ENCODE measurements at places on chromosomes 11 and 22.

GRCh38 chr22:42343531-42344081 is 73.2 kb upstream of the TCF20 start:
- peak; percentile 54 for DNase-seq

- peak; percentile 57 for DNase-seq
Measured at GRCh38 chr11:83819931-83820549, 533.9 kb upstream of the CCDC90B start.

GRCh38 chr11:69116671-69117070 is 39.1 kb upstream of the SMIM38 start:
- no peak for DNase-seq

- no peak for DNase-seq
Measured at GRCh38 chr11:117717485-117718314, 79.3 kb downstream of the DSCAML1 start.

DNA sequence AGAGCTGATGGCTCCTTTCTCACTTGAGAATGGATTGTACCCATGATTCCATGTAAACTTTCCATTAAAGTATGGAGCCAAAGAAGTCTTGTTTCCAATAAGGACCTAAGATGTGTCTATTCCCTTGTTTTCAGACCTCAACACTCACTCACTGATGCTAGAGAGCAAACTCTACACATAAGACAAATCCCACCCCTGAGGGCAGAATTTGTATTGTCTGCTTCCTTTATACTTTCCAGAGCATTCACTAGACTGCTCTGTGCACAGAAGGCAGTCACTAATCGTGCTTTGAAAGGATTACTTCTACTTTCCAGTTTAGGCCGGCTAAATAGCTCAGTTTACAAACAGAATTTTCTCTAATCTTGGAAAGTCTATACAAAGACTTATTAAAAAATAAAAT is 6.4 kb downstream of the ANKRD49 start:
- DNase-seq: peak; percentile 66

DNA sequence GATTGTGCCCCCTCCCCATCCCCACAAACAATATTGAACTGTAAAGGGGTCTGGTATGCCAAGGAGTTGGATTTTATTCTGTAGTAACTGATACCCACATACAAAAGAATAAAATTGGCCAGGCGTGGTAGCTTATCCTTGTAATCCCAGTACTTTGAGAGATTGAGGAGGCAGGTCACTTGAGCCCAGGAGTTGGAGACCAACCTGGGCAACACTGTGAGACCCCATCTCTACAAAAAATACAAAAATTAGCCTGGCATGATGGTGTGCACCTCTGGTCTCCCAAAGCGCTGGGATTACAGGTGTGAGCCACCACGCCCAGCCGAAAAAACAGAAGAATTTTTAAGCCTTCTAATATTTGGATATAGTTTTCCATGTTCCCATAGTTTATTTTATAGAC is 4.2 kb upstream of the GLB1L3 start:
- no peak for DNase-seq

DNA sequence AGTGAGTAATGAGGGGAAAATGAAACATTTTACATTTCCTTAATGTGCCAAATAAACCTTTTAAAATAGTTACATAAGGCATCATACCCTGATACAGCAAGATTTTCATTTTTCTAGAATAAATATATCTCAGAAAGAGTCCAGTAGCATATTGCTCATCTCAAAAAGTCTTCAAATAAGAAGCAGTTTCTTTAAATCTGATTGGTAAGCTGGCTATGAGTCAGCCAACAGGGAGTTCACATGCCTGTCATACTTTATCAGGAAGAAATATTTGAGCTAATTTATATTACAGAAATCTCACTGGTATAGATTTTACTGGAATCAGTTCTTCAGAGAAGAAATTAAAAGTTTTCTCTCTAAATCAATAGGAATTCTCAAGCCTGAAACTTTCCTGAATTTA is 258.1 kb downstream of the C11orf87 start:
- no peak for DNase-seq

DNA sequence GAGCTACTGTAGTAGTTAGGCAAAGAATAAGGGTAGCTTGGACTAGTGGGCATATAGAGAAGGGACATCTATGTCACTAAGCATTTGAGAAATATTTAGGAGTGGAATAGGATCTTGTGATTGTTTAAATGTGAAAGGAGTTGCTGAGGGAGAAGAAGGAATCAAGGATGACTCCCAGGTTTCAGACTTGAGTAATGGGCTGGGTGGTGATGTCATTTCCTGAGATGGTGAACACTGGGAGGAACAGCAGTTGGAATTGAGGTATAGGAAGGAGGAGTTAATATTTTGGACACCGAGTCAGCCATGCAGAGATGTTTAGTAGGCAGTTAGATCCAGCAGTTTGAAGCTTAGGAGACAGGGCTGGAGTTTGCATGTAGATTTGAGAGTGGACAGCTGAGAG is 40.1 kb downstream of the REXO2 start:
- DNase-seq: no peak

GRCh38 chr11:125578783-125579182 is 9.5 kb downstream of the EI24 start:
- DNase-seq: no peak

DNA sequence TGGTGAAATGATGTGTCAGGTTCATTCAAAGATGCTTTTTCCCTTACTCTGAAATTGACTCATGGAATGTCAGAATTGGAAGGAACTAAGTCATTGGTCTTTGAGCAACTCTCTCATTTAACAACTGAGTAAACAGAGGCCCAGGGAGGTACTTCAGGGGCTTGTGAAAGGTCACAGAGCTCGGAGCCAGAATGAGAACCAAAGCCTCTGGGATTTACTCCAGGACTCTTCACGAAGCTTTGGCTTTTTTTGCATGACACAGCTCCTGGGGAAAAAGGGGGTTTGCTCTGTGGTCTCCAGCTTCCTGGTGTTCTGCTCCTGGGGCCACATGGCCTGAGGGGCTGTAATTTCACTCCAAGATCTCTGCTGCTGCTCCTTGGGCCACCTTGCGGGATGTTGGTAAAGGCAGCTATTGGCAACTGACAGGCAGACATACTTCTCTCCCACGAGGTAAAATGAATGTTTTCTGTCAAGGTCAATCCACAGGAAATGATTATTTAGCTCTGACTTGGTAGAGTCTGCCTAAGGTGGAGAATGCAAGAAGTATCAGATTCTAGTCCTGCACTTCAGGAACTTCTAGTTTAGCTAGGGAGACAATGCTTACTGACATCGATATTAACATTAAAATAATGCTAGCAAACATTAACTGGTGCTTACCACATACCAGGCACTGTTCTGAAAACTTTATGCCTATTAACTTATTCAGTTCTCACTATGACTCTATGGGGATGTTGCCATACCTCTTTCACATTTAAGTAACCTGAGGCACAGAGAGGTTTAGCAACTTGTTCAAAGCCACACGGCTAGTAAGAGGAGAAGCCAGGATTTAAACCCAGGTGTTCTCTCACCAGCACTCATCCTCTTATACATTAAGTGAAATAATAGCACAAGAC is 16.1 kb downstream of the PKNOX2 start:
- peak; percentile 23 for DNase-seq

GRCh38 chr22:30305519-30305905 is 16.2 kb upstream of the CASTOR1 start:
- no peak for DNase-seq

- no peak for DNase-seq
Measured at GRCh38 chr11:2700415-2701211, 819 bp upstream of the KCNQ1OT1 start.

GRCh38 chr11:95776859-95777258 is 12.7 kb downstream of the FAM76B start:
- no peak for DNase-seq

- no peak for DNase-seq
Measured at GRCh38 chr22:25658633-25659032, 83.4 kb upstream of the MYO18B start.

GRCh38 chr22:40324468-40325305 is 21.6 kb upstream of the ADSL start:
- DNase-seq: peak; percentile 9

GRCh38 chr11:12356944-12357655 is 20.3 kb upstream of the PARVA start:
- peak; percentile 36 for DNase-seq

DNA sequence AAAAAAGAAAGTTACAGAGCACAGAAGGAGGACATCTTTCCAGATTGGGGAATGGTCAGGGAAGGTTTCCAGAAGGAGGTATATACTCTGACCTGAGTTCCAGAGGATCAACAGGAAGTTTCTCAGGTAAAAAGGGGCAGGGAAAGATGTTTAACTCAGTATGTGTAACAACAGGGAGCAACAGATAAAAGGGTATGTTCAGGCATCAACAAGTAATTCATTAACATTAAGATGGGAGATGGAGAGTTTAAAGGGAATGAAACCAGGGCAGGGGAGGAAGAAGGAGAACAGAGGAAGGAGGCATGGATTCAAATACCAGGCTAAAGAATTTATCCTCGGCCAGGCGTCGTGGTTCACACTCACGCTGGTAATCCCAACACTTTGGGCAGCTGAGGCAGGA is 2.5 kb upstream of the DENND5A start:
- DNase-seq: no peak

DNA sequence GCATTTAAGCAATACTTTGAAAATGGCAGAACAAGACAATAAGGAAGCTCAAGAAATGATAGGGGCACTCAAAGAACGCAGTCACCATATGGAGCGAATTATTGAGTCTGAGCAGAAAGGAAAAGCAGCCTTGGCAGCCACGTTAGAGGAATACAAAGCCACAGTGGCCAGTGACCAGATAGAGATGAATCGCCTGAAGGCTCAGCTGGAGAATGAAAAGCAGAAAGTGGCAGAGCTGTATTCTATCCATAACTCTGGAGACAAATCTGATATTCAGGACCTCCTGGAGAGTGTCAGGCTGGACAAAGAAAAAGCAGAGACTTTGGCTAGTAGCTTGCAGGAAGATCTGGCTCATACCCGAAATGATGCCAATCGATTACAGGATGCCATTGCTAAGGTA is 51.9 kb downstream of the SPECC1L start:
- DNase-seq: no peak

- no peak for DNase-seq
Measured at GRCh38 chr11:134841411-134841810, 429.4 kb upstream of the B3GAT1 start.

- no peak for DNase-seq
Measured at GRCh38 chr11:15955595-15955994, 400.8 kb downstream of the SOX6 start.

DNA sequence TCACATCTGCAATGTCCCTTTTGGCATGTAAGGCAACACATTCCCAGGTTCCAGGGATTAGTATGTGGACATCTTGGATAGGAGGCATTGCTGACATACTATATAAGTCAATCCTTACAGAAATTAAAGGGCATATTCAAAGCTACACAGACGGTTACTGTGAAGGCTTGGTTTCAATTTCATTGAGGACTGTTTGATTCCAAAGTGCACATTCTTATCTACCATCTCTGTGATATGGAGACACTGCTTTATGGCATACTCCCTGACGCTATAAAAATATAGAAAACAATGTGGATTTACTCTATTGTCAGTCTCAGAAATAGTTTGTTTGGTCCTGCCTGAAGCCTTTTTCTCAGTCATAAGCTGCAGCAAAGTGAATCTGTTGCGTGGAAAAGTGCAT is 1486.7 kb downstream of the FAM181B start:
- no peak for DNase-seq

DNA sequence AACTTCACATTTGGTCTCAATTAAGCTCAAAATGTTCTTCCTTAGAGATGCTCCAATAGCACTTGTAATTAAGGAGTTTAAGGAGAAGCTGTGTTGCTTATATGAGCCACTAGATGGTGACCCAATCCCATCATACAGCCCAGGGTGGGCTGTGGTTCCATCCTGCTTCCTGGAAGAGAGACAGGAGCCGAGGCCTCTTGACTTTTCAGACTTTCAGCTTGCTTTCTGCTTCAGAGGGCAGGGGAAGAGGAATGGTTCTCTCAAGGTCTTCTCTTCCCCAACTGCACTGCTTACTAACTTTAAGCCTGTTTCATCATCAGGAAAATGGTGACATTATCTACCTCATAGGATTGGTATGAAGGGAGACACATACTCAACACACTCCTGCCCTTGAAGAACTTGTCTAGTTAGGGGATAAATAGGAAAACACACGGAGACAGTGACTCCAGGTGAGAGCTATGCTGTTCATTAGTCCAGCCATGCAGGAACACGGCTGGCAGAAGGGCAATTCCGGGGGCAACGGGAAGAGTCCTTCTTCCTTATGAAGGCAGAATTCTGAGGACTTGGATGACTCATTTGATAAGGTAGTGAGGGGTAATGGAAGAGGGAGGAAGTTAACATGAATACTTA is 20.1 kb downstream of the TMEM218 start:
- peak; percentile 79 for DNase-seq

DNA sequence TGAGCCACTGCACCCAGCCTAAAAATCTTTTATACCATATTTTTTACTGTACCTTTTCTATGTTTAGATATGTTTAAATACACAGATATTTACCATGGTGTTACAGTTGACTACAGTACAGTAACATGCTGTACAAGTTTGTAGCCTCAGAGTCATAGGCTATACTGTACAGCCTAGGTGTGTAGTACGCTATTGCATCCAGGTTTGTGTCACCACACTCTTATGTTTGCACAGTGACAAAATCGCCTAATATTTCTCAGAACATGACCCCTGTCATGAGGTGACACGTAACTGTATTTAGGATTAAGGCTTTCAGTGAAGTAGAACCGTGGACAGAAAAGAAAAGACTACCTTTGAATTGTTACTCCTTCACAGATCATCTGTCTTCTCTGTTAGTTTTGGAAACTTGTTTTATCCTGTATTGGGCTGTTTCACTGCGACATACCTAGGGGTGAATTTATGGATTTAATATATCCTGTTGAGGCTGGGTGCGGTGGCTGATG is 83.8 kb downstream of the ZNRF3 start:
- no peak for DNase-seq

GRCh38 chr11:12497431-12497830 is 120.1 kb downstream of the PARVA start:
- no peak for DNase-seq

DNA sequence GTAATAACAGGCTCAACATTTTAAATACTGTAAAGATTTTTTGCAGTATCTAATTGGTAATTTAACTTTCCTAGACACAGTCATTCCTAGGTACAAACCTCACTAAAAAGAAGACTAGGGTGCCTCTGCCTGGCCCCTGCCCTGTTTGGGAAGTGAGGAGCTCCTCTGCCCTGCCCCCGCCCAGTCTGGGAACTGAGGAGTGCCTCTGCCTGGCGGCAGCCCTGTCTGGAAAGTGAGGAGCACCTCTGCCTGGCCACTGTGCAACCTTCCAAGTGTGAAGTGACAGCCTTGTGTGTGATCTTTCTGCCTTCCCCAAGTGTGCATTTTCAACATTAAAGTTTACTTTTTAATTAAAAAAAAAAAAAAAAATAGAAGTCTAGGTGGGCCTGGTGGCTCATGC is 4.2 kb downstream of the CHORDC1 start:
- no peak for DNase-seq

DNA sequence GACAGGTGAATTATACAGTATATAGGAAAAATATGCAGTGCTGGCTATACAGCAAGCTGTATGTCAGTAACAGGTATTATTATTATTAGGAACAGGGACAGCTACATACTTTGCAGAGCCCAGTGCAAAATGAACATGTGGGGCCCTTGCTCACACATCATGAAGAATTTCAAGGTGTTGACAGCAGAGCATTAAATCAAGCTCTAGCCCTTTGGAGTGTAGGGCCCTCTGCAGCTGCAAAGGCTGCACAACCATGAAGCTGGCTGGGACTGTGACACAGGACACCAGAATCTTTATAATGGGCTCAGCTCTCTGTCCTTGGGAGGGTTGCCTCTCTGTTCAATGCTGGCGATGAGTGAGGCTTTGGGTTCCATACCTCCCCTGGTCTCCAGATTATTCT is 44.9 kb upstream of the DAGLA start:
- DNase-seq: no peak

- DNase-seq: no peak
Measured at GRCh38 chr11:88017666-88018065, 157.6 kb downstream of the RAB38 start.

- peak; percentile 8 for DNase-seq
Measured at GRCh38 chr11:19605520-19606371, 106.9 kb upstream of the NAV2 start.

Measured in HAP-1 (cell line).